ENCODE measurements at places on chromosomes 4 and X.

- DNase-seq = no peak
Measured at GRCh38 chr4:179631321-179631720, 2189.1 kb upstream of the AGA start.

- no peak for DNase-seq
Measured at GRCh38 chr4:16011173-16011572, 48.2 kb upstream of the FGFBP2 start.

GRCh38 chr4:24213961-24214360 is 324.1 kb upstream of the PPARGC1A start:
- no peak for DNase-seq

- peak; percentile 15 for DNase-seq
Measured at GRCh38 chr4:111776561-111776960, 368.7 kb upstream of the FAM241A start.

GRCh38 chr4:52093466-52093865 is 42.4 kb downstream of the SPATA18 start:
- DNase-seq = no peak

DNA sequence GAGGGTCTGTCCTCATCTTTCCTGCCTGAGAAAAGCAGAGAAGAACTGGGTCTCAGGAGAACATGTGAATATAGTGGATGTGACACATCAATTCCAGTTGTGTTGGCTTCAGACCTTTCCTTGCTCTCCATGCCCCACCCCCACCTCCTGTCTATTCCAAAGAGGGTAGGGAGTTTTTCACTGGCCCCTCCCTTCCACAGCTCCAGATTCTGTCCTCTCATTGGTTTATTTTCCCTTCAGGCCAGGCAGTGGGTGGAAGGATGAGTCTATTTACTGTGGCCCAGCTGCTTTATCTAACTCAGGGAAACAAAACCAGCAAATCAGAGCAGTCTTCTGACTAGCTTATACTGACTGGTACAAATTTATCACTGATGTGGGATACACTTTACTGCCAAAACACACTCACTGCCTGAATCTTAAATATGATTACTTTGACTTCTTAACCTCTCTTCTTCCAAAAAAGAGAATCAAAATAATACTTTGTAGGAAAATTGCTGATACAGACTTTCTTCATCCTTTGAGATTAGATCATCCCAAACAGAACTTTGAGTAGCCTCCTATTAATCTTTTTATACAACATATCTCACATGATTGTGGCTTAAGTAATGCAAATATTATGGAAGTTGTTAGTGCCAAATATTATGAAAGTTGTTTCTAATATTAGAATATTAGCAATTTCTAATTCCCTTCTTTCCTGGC is 221.2 kb downstream of the MID1 start:
- DNase-seq = no peak

DNA sequence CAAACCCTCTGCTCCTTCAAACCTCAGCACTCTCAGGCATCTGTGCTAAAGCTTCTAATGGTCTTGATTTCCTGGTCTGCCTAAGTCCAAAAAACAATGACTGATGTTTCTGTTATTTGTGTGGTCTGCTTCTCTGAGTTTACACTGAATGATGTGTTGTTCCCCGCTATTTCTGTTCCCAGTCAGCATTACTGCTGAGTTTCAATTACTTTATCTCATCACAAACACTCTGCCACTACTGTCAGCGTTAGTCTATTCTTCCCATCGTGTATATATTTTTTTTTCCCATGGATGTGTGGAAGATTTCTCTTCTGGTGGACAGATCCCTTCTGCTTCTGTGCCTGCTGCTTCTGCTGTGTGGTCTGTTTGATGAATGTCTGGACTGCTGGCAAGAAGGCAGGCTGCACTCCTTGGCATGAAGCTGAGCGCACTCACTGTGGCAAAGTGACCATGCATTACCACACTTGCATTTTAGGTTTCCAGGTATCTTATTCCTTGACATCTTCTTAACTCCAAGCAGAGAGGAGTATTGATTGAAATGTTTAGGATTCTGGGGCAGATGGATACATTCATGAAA is 106.9 kb upstream of the PAQR3 start:
- no peak for DNase-seq

- no peak for DNase-seq
Measured at GRCh38 chr4:48432017-48432416, 51.1 kb upstream of the SLC10A4 start.

DNA sequence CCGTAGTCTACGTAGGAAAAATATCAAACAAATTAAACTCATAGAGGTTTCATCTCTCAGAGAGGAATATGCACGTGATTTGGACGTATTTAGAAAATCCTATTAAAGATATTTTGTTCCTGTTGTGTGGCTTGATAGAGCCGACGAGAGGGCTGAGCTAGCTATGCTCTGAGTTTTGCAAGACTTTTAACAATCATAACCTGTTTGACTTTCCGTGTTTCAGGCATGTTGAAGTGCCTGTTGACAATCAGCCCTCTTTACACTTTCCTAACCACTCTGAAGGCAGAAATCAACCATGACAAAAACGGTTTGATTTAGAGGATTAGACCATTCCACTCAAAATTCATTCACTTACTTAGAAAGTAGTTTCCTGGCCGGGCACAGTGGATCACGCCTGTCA is 297.3 kb downstream of the ASMT start:
- DNase-seq = no peak

- DNase-seq = peak; percentile 78
Measured at GRCh38 chr4:151687021-151687640, 73.7 kb downstream of the GATB start.

DNA sequence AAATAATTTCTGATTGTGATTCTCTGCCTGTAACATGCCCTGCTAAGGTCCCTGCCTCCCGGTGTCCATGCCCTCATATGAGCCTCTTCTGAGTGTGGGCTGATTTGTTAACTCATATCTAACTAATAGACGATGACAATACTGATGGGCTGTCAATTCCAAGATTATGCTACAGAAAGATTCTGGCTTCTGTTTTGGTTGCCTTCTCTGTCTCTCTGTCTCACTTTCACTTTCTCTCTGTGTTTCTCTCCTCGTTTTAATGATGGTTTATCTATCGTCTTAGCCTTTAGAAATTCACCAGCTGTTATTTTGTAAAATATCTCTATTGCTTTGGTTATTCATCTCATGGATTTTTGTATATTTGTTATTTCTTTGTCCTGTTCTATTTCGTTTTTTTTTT is 312.5 kb upstream of the ANXA10 start:
- DNase-seq = no peak

DNA sequence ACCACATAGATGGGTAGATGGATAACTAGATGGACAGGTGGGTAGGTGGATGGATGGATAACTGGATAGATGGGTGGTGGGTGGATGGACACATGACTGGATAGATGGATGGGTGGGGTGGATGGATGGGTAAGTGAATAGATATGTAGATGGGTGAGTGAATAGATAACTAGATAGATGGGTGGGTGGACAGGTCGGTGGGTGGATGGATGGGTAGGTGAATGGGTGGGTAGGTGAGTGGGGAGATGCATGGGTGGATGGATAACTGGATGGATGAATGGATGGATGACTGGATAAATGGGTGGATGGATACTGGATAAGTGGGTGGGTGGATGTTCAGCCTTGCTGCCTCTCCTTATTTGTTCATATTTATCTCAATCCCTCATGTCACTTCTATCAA is 52.1 kb upstream of the MTNR1A start:
- no peak for DNase-seq

DNA sequence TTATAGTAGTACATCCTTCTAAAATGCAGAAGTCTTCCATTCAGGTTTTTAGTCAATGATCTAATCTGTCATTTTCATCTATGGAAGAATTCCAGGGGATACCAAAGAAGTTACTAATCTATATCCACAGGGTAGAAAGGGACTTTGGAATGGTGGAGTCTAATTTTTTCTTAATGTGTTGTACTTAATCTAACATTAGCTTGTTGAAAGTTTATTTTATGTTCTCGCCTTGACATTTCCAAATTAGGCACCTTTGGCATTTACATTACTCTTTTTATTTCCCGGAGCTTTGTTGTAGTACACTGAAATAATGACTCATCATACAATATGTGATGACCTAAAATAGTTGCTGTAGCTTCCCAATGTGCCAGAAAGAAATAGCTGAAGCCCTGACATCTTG is 91.5 kb downstream of the HTR2C start:
- DNase-seq = peak; percentile 40

- DNase-seq = no peak
Measured at GRCh38 chr4:114758066-114758465, 159.5 kb downstream of the UGT8 start.

- DNase-seq = no peak
Measured at GRCh38 chrX:129958814-129959492, 23.5 kb upstream of the BCORL1 start.

- no peak for DNase-seq
Measured at GRCh38 chr4:99712099-99712498, 54.5 kb upstream of the C4orf54 start.

DNA sequence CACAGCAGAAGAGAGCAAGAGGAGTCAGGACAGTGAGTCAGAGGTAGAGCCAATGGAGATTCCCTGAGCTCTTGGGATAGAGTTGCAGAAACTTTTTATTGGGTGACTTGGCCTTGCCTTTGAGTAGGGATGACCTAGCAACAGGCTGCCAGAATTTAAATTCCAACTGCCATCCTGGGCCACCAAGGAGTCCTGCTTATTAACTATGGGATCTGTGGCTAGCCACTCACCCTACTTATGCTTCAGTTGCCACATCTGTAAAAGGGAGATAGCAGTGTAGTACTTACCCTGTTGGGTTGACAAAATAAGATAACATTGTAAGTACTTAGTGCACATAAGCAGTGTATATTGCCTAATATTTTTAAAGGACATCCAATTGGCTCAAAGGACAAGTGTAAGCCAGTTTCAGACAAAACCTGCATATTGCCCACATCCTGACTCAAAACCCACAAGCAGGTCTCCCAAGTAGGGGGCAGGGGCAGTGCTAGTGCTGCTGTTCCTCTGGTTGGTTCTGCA is 43.5 kb upstream of the TMEM164 start:
- peak; percentile 8 for DNase-seq

- no peak for DNase-seq
Measured at GRCh38 chr4:145530662-145531061, 49.0 kb downstream of the SMAD1 start.

- DNase-seq = peak; percentile 59
Measured at GRCh38 chr4:78325271-78326157, 226.1 kb upstream of the ANXA3 start.

GRCh38 chr4:151804821-151805220 is 44.0 kb upstream of the GATB start:
- peak; percentile 42 for DNase-seq

DNA sequence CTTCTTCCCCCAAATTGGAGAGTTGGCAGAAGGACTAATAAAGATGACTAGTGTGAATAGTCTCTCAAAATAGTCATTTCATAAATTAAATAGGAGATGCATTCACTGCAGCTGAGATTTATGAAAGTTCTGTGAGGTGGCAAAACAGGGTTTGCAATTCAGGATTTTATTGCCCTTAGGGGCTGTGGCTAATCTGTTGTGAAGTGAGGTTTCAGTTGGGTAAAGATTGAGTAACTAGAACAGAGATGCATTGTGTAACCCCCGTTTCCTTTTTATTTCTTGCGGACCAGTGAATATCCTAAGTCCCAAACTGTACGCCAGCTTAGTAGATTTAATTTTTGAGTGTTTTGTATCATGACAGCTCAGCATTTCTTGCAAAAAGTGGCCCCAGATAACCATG is 16.2 kb upstream of the SCRG1 start:
- DNase-seq = no peak

DNA sequence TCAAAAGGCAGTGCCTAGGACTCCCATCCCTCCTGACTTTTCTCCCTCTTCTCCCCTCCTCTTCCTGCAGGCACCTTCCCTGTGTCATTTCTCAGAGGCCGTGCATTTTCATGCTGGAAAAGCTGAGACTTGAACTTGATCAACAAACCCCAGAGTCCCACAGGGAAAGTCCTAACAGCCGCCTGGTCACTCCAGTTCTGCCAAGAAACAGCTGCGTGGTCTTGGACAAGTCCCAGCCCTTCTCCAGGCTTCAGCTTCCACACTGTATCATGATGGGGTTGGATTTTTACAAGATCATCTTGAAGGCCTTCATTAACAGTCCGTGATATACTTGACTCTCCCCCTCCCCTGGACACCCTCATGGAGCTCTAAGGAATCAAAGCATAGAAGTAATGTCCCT is 366.0 kb downstream of the BCOR start:
- no peak for DNase-seq
